ENCODE measurements at places on chromosomes 4 and X.

DNA sequence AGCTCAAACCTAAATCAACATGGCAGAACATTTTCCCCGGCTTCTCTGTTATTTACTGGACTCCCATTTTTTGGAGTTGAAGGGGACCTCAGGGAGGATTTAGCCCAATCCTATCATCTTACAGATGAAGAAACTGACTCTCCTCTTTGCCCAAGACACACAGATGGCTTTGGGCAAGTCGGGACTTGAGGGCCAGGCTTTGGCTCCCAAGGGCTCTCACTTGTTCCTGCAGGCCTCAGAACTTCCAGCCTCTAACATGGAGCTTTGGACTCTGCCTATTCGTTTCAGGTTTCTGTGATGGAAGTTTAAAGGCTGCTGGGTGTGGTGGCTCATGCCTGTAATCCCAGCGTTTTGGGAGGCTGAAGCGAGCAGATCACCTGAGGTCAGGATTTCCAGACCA is 59.5 kb downstream of the RHOH start:
- DNase-seq = no peak

DNA sequence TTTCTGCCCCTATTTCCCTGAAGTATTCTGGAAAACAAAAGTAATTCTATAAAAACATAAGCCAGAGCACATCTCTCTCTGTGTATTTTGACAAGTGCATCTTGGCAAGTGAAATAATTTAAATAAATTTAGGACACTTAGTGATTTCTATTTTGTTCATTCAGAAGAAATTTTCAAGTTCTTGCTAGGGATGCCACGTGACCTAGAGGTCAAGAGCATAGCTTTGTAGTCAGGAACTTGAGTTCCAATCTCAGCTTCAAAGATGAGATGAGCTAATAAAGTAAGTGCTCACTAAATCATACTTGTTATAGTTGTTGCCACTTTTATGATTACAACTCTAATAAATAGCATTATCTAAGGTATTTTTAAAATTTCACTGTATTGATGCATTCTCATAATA is 13.8 kb downstream of the KDR start:
- DNase-seq = no peak

DNA sequence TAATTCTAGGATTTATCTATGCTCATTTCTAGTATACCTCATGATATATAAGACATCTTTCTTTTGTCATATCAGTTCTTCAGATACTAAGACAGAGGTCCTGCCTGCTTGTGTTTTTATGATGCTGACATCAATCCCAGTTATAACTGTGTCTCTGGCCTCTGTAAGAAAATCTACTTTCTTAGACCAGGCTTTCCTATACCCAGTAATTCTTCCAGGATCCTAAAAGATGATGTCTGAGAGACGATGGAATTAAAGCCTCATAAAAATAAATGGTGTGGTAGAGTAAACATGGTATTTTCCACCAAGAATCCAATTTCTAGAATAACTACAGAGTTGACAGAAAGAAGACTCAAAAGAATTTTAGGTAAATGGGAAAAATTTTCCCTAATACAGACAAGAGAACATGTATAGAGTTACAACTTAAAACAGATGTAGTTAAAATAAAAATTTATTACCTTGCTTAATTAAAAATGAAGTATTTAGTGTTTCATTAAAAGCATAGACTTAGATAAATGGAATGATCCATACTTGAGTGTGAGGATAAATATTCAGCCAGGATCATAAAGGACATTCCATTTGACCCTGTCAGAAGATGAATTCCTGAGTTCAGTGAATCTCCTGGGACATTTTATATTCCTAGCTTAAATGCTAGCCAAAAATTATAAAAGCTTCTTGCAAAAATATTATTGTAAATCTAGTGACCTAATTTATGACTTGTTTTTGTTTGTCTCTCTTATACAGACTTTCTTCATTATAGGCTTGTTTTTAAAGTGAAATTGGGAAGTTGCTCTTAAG is 137.4 kb downstream of the PDLIM5 start:
- DNase-seq = no peak

- DNase-seq = no peak
These were observed at the start of gene FAM13A for GRCh38 chr4:89056953-89057398. FAM13A (minus strand) TSS chr4:89057185; CDS start chr4:89056964, 221 bp downstream.

DNA sequence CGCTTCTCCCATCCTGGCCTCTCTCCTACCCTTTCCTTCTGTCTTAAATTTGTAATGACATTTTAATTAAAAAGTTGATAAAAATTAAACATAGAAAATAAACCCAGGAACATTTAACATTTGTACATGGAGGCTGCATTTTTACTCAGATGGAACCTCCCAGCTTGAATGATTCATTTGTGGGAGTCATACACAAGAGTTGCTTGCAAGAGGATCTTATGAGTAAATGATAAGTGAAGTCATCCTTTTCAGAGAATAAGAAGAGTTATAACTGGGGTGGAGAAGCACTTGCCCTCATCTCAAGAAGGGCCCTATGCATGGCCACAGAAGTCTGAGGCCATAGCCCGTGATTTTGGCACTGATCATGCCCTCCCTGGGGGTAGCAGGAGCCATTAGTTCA is 482.9 kb upstream of the BOD1L1 start:
- DNase-seq = no peak

DNA sequence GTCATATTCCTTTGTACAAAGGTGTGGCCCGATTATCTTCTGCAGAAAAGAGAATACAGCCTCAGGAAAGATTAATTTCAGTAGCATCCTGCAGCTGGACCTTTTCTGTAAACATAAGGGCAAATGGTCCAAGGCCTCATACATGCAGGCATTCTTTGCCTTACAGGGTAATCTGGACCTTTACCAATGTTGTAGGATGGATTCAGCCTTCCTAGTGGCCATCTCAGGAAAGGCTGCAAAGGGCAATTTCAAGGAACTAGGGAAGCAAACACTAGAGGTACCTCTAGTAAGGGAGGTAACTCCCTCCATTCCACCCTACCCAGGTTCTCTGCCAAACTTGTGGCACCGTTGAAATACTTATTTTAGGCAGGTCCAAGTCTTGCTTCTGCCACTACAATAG is 43.0 kb downstream of the UGT2B28 start:
- DNase-seq = no peak

DNA sequence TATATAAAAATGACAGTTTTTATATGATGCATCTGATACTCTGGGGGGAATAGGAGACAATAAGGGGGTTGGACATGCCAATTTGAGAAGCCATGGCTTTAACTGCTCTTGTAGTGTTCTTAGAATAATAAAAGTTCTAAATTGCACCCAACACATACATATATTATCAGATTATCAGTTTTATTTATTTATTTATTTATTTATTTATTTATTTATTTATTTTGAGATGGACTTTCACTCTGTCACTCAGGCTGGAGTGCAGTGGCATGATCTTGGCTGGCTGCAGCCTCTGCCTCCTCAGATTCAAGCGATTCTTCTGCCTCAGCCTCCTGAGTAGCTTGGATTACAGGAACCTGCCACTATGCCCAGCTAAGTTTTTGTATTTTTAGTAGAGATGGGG is 356.8 kb downstream of the TLL1 start:
- DNase-seq = no peak

GRCh38 chr4:150082241-150082640 is 4.0 kb downstream of the DCLK2 start:
- DNase-seq = no peak

GRCh38 chr4:122643257-122643656 is 22.4 kb upstream of the IL21 start:
- no peak for DNase-seq

DNA sequence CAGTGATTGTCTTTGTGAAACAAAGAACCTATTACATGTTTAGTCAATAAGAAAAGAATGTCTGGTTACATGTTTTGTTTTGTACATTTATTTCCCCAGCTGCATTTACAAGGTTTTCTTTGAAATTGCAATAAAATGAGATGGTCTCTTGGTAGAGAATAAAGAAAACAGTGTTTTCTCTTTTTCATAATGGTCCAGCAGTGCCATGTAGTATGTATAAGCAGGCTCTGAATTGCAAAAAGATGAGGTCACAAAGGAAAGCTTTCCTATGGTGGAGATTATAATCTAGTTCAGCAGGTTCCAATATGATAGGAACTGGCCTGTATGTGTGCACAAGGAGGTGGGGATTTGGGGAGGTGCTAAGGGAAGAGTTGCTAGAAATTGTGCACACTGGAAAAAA is 1417.3 kb downstream of the STIM2 start:
- DNase-seq = no peak

DNA sequence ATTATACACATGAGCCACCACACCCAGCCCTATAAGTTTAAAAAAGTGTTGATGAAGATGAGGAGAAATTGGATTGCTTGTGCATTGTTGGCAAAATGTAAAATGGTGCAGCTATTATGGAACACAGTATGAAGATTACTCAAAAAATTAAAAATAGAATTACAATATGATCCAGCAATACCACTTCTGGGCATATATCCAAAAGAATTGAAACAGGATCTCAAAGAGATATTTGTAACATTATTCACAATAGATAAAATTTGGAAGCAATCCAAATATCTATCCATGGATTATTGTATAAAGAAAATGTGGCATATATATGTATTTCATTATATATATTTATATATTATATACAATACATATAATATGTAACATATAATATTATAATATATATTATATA is 515.6 kb upstream of the GNPDA2 start:
- no peak for DNase-seq

GRCh38 chr4:5980436-5981155 is 37.6 kb downstream of the C4orf50 start:
- no peak for DNase-seq

- no peak for DNase-seq
These were observed 273.3 kb upstream of the RASGEF1B start for GRCh38 chr4:81745050-81745449.

DNA sequence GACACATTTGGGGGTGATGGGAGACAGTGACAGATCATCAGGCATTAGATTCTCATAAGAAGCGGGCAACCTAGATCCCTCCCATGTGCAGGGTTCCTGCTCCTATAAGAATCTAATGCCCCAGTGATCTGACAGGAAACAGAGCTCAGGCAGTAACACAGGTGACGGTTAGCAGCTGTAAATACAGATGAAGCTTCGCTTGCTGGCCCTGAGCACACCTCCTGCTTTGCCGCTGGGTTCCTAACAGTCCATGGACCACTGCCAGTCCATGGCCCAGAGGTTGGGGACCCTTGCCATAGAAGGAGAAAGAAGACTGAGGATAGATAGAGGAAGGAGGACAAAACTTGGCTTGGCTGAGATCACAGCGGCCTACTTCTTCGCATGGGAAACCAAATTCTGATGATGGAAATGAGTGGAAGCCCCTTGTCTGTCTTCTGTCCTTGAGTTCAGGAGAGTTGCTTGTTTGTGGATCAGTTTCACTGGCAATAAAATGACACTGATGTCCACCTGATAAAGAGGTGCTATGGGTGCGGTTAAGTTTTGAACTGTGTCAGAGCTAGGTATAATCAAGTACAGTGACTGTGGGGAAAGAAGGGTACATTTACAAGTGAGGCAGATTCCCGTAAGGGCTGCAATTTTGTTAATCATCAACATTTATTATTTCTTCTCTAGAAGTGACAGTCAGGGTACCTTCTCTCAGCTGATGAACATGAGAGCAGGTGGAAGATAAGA is 1.7 kb upstream of the TIFA start:
- DNase-seq = no peak

DNA sequence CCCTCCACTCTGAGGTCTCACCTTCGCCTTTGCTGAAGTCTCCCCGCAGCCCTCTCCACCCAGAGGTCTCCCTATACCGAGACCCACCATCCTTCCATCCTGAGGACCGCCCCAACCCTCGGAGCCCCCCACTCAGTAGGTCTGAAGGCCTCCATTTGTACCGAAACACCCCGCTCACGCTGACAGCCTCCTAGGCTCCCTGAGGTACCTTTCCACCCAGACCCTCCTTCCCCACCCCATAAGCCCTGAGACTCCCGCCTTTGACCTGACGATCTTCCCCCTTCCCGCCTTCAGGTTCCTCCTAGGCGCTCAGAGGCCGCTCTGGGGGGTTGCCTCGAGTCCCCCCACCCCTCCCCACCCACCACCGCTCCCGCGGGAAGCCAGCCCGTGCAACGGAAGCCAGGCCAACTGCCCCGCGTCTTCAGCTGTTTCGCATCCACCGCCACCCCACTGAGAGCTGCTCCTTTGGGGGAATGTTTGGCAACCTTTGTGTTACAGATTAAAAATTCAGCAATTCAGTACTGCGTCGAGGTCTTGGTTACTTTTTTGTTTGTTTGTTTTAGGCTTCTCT is 5.0 kb downstream of the SOD3 start:
- no peak for DNase-seq

- no peak for DNase-seq
These were observed 9.0 kb upstream of the TMEM144 start for GRCh38 chr4:158201322-158201721.

- DNase-seq = no peak
These were observed 51.3 kb downstream of the GAK start for GRCh38 chr4:880684-881405.

DNA sequence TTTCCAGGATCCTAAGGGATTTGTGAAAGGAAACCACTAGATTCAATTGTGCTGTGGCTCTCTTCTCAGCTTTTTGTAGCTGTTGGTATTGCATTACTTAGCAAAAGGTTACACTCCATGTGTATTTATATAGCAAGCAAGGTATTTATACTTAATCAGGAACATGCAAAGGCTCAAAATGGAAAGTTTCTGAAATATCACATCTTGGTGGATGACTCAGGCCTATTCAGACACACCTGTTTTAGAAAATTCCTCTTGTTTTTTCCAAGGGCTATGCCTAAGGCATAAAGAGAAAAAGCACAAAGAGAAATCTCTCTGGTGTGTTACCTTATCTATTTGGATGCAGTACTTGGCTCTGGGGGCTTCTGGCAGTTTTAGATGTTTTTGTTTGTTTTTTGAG is 144.4 kb upstream of the GALNT7 start:
- no peak for DNase-seq

- DNase-seq = no peak
These were observed 2.5 kb downstream of the UBA1 start for GRCh38 chrX:47196098-47196497.

GRCh38 chr4:86155766-86156165 is 204.1 kb downstream of the MAPK10 start:
- DNase-seq = no peak

GRCh38 chrX:106987488-106987887 is 12.5 kb downstream of the MORC4 start:
- no peak for DNase-seq

DNA sequence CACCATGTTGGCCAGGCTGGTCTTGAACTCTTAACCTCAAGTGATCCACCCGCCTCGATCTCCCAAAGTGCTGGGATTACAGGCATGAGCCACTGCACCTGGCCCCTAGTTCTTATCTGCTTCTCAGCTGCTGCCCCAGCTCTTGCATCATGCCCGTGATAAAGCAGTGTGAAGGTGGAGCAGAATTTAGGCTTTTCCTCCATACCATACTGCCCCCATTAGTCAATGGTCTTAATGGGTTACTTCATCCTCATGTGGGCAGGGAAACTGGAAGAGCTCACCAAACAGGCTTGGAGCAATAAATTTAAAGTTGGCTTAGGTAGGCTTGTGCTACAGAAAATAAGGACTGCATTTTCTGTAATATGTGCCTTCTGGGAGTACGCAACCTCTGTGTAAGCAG is 636.9 kb upstream of the BOD1L1 start:
- no peak for DNase-seq

Measured in naive thymus-derived CD4-positive, alpha-beta T cell (primary cell).